Stimulated activated CD8-positive, alpha-beta memory T cell treated with anti-CD3 and anti-CD28 coated beads, Interleukin-7, amount 100 ng/mL, for 24 hours (primary cell): ENCODE measurements at places on chromosomes 2 and 18.

- no peak for DNase-seq
Measured at GRCh38 chr2:189370719-189371118, 70.6 kb upstream of the WDR75 start.

GRCh38 chr2:228917220-228917619 is 353.9 kb downstream of the PID1 start:
- DNase-seq, result no peak

DNA sequence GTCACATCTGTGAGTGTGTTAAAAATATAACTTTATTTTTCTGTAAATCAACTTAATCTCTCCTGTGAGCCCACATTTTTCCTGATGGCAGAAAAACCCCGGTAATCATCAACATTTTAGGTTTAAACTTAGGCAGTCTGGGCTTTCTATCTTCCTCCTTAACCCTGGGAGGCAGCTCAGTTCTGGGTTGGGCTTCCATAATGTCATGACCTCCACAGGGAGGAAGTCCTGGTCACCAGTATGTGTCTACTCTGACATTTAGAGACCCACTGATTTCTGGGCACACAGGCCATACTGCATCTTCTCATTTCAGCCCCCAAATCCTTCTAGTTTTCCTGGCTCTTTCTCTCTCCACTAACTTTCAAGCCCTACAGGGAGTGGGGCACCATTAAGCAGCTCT is 181.2 kb downstream of the DYSF start:
- no peak for DNase-seq

GRCh38 chr2:181646415-181646987 is 10.4 kb downstream of the CERKL start:
- DNase-seq, result no peak

GRCh38 chr2:239223310-239224198 is 177.3 kb downstream of the HDAC4 start:
- DNase-seq, result no peak

DNA sequence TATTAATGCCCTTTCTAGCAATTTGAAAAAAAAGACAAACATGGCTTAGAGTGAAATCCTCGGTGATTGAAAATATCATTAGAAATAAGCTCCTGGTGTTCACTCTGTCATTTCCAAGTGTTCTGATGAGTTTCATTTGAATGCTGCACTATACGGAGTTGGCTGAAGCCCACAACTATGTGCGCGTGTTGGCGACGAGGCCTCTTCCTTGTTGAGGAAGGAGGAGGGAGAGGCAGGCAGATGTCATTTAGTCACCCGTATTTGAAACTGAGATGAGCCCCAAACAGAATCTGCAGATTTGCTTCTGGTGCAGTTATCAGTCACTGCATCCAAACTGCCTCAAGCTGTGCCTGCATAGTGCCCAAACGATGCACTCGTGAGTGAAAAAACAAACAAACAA is 23.5 kb upstream of the SKOR2 start:
- DNase-seq, result no peak

GRCh38 chr2:237324405-237324831 is 89.5 kb downstream of the COL6A3 start:
- DNase-seq, result no peak

DNA sequence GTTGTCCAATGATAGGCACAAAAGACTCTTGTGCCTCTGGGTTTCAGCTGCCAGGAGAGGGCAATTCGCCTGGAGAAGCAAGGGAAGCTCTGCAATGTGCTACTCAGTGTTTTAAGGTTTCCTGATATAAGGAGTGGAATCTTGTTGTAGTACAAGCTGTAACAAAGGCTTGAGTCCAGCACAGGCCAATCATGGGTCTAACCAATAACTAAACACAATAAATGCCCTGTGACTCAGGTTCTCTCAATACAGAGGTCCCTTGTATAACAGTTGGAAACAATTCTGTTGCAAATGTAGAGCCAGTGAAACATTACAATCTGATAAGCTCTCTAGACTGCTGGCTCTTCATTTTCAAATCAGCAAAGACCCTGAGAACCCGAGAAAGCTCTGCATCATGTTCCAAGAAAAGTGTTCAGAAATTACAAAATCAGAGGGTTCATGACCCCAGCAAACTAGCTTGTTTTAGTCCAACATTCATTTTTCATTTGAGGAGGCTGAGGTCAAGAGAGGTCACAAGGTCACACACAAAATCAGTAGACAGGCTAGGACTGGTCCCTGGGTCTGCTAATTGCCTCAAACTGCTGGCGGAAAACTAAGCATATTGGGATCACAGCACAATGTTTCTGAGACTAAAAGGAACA is 59.0 kb upstream of the DNMT3A start:
- no peak for DNase-seq

DNA sequence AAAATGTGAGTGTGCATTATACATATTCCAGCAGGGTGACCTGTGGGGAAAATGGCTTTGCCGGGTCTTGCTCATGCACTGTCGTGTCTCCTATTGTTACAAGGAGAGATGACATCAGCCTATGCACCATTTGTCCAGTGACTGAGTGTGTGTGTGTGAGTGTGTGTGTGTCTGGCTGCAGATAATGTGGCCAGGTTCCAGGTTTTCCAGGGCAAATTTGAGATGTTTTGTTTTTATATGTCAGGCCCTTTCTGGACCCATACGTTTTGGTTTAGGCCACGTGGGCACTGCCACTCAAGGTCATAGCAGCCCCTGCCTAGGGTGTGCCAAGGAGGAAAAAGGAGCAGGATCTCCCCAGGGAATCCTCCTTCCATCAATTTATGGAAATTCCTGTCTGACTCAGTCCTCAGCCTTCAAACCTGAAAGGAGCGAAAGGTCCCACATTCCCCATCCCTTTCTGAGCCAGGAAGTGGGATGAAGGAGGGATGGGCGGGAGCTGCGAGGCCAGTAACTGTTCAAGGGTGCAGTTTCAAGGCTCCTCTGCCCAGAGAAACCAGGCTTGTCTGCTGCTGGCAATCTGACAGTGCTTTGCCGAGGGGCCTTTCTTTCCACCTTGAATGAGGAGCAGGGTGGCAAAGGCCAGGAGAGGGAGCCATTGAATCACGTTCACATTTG is 93.0 kb upstream of the SMAD2 start:
- DNase-seq, result no peak

DNA sequence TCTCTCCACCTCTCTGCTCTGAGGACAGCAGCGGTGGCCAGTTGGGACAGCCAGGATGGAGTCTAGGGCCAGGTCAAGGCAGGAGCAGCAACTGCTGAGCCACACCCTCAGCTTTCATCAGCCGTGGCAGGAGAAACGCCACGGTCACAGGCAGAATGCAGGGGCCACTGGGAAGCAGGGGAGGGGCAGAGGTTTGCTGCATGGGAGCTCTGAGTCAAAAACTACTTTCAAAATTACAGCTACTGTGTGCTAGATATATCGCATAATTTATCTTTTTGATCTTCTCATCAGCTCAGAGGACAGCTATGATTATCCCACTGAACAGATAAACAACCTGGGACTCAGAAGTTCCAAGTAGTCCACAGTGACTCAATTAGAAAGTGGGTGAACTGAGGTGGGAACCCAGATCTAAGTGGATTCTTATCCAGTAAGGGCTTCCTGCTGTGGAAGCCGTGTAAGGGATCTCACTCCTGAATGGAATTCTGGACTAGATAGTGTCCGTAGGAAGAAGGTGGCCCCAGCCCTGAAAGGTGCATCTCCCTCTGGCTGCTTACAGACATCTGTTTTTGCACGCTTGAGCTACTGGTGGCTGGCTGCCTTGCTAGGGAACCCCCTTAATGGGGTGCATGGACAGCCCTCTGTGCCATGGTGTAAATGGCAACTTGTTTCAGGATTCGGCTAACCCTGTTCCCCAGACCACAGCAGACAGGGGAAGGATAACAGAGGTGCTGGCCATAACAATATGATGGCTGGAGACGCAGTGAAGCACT is 194.6 kb upstream of the SMAD2 start:
- no peak for DNase-seq

- DNase-seq, result no peak
Measured at GRCh38 chr18:80191264-80191663, 56.0 kb downstream of the PARD6G start.

DNA sequence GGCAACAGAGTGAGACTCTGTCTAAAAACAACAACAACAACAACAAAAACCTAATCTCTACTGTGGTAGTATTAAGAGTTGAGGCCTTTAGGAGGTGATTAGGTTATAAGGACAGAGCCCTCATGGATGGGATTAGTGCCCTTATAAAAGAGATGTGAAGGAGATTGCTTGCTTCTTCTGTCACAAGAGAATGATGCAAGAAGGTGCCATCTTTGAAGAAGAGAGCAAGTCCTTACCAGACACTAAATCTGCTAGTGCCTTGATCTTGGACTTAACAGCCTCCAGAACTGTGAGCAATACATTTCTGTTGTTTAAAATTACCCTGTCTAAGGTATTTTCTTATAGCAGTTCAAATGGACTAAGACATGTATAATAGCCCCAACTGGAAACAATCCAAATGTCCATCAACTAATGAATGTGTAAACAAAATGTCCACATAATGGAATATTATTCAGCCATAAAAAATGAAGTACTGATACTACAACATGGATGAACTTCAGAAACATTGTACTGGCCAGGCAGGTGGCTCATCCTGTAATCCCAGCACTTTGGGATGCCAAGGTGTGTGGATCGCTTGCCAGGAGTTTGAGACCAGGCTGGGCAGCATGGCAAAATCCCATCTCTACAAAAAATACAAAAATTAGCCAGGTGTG is 1.6 kb upstream of the ARHGEF33 start:
- no peak for DNase-seq

- no peak for DNase-seq
Measured at GRCh38 chr2:156396126-156396525, 40.1 kb upstream of the GPD2 start.

DNA sequence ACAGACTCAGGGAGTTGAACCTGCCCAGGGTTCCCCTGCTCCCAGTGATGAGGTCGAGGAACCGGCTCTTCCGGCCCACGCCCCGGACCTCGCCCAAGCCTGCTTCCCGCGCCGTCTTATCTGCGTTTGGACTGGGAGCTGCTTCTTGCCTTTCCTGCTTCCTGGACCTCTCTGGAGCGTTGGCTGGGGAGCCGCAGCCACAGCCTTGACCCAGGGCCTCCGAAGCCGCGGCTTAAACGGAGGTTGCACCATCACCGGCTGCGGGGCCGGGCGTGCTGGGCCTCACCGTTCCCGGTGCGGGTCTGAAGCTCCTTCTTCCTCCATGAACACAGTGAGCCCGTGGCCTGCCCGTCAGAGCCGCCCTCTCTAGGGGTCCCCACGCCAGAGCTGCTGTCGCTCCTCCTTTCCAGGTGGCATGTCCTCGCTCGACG is 13.3 kb downstream of the NTSR2 start:
- no peak for DNase-seq

- no peak for DNase-seq
Measured at GRCh38 chr2:166413255-166413654, 37.5 kb upstream of the SCN9A start.

DNA sequence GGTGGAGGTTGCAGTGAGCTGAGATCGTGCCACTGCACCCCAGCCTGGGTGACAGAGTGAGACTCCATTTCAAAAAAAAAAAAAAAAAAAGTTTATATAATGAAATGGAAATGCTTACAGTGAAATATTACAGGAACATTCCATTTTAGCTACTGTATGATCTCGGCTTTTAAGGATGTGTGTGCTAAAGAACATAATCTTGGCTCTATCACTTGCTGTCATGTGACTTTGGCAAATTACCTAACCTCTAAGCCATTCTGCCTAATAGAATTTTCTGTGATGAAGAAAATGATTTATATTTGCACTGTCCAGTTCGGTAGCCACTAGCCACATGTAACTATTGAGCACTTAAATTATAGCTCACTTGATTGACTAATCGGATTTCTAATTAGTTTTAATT is 36.3 kb downstream of the SMAD4 start:
- no peak for DNase-seq

GRCh38 chr18:8397034-8397433 is 212.2 kb upstream of the RAB12 start:
- no peak for DNase-seq

GRCh38 chr2:118239284-118239683 is 151.0 kb downstream of the INSIG2 start:
- no peak for DNase-seq

GRCh38 chr18:54616220-54616848 is 25.3 kb downstream of the DYNAP start:
- DNase-seq, result no peak

DNA sequence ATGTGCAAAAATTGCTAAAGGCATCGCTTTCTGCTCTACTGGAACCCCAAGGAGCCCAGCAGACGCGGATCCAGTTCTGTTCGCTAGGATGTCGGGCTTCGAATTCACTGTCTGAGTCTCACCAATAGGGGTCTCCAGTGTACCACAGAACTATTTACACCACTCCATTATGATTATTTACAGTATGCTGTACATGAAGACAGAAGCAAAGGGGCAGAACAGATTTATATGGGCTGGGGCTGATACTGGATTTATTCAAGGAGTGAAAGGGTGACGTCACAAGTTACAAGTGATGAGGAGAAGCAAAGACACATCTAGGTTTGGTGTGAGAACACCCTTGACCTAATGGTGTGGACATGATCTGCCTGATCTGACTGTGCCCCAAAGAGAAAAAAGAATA is 185.3 kb upstream of the ATP5MC3 start:
- no peak for DNase-seq

GRCh38 chr18:70288171-70288850 is 534 bp upstream of the SOCS6 start:
- no peak for DNase-seq

GRCh38 chr2:142286618-142287017 is 155.8 kb upstream of the LRP1B start:
- DNase-seq, result no peak

DNA sequence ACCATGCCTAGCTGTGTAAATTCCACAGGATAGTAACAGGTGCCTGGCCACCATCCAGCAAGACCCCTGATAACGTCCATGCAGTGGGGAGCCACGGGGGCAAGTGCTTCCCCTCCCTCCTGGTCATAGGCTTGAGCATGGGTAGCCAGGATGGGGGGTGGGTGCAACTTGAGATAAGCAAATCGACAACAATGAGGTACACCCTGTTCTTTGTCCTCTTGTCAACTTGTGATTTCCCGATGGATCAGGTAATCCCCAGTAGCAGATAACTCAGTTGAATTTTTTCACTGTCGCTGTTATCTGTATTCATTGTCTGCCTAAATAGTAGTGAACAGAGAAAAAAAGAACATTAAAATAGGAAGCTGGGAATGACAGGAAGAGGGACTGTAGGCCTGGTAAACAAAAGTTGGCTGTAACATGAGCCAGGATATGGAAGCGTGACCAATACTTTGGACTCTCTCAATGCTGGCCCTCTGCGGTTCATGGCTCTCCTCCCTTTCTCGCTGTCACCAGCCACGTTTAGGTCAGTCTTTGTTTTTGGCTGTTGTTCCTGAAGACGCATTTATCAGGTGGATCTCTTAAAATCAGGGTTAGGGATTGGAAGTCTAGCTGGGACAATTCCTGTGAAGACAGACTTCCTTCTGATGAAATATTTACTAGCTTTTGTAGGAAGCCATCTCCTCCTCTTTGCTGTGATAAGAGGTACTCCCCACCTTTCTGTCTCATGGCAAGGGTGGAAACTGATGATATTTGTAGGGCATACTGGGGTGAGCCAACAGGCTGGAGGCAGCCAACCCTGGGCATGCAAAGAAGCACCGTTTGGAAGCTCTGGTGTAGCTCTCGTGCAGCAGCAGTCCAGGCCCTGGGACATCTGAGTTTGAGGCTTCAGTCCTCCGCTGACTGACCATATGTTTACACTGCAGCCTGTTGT is 42.4 kb downstream of the TCF7L1 start:
- DNase-seq, result no peak

GRCh38 chr2:105868060-105868459 is 123.3 kb downstream of the NCK2 start:
- no peak for DNase-seq
